ENCODE measurements at places on chromosomes 7 and 10.

- no peak for DNase-seq
These were observed 445.6 kb downstream of the GFRA1 start for GRCh38 chr10:115827231-115828009.

DNA sequence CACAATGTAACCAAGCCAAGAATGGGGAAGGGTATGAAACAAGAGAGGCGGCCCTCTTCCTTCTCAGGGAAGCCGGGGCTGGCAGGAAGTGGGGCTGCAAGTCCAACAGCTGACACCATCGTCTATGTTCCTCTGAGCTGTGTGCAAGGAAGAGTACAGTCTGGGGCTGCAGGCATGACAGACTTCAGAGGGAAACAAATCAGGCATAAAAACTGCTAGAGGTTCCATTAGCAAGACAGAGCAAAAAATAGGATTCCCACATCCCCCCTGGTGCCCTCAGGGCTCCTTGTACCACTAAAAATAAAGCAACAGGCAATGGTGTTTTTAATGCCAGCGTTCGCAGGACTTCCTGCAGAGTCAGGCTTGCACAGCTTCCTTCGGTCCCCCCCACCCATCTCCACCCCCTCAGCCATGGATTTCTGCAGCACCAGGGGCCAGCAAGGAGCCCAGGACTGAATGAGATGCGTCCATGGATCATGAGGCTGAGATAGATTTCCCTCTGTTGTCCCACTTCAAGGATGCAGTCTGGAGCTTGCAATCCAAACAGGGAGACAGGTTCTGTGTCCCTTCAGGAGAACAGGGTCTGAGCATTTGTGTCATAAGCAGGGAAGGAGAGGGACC, 34.6 kb downstream of the KCNMA1 start:
- DNase-seq, result no peak

- DNase-seq, result no peak
These were observed 114.8 kb downstream of the SDK1 start for GRCh38 chr7:3415861-3416312.

GRCh38 chr7:16982640-16983350, 101.0 kb upstream of the AGR3 start:
- peak; percentile 11 for DNase-seq

DNA sequence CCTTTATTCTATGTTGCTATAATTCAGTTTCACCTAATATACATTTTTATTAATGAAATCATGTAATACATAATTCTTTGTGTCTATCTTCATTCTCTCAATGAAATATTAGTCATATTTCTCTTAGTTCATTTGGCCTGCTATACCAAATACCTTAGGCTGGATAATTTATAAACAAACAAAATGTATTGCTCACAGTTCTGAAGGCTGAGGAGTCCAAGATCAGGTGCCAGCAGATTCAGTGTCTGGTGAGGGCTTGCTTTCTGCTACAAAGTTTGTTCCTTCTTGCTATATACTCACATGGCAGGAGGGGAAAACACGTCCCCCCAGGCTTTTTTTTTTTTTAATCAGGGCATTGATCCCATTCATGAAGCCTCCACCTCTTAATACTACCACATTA, 143.4 kb upstream of the GRB10 start:
- no peak for DNase-seq

DNA sequence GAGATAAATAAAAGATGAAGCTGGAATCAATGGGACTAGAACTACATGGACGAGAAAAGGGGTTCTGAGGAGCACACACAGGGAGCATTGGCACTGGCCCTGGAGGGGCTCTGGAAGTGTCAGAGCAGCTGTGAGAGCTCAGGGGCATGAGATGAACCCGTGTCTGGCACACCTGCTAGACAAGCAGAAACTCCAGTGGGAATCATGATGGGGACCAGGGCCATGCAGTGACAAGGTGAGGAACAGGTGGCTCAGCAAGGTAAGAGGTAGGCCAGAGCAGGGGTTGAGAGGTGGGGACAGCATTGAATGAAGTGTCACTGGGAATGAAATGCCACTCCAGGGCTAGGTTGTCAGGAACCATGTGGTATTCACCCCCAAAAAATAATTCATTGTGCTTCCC, 588.5 kb downstream of the GRID1 start:
- no peak for DNase-seq

DNA sequence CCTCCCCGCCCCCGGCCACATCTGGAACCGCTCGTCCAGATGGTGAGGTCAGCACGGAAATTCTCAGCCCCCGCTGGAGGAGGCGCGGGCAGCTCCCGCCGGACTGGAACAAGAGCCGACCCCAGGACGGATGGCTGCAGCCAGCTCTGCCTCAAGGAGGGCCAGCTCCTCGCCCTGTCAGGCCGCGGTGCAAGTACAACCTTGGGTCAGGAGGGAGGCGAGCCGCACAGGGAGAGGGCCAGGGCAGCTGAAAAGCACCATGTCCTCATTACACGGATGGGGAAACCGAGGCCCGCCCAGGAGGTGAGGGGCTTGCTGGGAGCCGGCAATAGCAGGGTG, 3.8 kb upstream of the GRIFIN start:
- DNase-seq, result no peak

GRCh38 chr7:36670585-36671431, 53.5 kb downstream of the AOAH start:
- peak; percentile 77 for DNase-seq

GRCh38 chr7:149254181-149254858, 7.7 kb upstream of the ZNF783 start:
- DNase-seq, result no peak

GRCh38 chr10:43263551-43264343, 3.1 kb downstream of the RASGEF1A start:
- no peak for DNase-seq

- no peak for DNase-seq
These were observed 215.6 kb downstream of the TAX1BP1 start for GRCh38 chr7:27955596-27955995.

DNA sequence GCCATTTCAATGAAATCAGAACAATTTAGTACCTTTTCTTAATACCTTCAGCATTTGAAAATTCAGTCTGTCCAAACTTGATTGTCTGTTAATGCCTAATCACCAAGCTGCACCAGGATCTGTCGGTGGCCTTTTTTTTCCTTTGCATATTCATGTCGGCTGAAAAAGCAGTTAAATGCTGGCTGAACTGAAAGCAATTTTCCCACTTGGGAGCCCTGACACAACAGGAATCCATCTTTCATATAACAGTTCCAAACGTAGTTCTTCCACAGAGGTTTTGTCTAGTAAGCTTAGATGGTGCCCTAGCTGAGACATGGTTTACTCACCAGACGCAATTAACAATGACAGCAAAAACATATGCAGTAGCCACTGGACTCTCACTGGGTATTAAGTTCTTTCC, 83.6 kb upstream of the CHCHD3 start:
- DNase-seq, result no peak

DNA sequence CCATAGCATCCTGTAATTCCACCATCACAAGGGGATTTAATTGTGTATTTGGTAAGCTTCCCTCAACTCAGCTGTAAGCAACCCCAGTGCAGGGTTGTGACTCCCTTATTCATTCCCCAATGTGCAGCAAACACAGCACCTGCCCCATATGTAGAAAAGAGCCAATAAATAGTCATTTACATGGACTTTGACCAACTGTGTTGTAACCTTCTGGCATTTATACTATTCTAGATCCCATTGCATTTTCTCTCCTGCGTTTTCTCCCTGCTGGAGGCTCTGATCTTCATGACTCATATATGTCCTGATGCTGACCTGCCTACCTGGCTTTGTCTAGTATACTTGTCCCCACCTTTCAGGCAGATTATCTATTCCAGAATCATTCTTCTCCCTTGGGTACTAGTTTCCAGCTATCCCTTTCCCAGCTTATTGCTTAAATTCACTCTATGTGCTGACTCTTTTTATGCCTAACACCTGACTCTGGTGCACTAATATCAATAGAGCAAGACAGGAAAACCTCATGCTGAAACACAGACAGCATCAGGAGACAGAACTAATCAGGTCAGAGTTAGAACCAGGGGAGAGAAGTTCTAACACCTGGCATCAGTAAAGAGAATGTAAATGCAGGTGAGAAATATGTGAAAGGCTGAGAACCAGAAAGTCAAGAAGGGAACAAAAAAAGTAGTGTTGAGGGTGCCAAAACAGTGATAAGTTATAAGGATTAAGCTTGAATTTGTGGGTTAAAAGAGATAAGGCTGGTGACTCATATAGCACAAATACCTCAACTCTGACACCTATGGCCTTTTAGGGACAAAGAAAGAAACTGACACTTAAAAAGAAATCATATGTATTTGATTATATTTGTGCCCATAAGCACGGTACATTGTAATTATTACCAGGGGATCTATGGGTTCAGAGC, 402.7 kb downstream of the IPMK start:
- DNase-seq, result no peak

- no peak for DNase-seq
These were observed 86.0 kb upstream of the NOBOX start for GRCh38 chr7:144489504-144489903.

GRCh38 chr10:28981007-28981406, 303.7 kb downstream of the BAMBI start:
- no peak for DNase-seq

- DNase-seq, result no peak
These were observed 323.0 kb upstream of the LRGUK start for GRCh38 chr7:133804127-133804526.

DNA sequence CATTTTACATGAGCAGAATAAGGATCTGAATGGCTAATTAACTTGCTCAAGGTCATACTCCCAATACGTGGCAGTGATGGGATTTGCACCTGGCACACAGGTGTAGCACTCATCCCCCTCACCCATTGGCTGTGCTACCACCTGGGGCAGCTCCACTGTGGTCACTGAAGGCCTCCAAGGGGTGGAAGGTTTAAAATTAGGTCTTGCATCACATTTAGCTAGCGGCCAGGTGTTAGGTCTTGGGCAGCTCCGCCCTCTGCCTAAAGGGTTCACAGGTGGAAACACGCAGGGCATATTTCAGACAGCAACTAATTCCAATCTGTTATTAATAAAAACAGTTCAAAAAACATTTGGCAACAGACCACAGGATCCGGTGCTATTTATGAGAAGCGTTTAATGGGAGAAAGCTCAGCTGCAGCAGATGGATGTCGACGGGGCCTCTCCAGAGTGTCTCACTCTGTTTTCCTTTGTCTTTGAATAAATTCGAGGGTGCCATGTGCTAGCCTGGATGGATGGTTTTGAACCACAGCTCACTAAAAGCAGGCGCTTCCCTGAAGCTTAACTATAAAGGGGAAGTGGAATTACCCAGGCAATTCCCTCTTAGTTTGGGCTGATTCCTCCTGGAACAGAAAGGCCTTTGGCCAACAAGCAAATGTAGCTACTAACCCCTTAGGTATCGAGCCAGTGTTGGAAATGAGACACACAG, 1017.6 kb downstream of the TYW1 start:
- DNase-seq, result no peak

DNA sequence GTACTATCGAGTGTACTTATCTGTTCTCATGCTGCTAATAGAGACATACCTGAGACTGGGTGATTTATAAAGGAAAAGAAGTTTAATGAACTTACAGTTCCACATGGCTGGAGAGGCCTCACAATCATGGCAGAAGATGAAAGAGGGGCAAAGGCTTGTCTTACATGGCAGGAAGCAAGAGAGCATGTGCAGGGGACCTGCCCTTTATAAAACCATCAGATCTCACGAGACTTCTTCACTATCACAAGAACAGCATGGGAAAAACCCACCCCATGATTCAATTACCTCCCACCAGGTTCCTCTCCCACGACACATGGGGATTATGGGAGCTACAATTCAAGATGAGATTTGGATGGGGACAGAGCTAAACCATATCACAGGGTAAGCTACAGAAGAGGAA, 4.5 kb downstream of the NDUFA5 start:
- DNase-seq, result no peak

DNA sequence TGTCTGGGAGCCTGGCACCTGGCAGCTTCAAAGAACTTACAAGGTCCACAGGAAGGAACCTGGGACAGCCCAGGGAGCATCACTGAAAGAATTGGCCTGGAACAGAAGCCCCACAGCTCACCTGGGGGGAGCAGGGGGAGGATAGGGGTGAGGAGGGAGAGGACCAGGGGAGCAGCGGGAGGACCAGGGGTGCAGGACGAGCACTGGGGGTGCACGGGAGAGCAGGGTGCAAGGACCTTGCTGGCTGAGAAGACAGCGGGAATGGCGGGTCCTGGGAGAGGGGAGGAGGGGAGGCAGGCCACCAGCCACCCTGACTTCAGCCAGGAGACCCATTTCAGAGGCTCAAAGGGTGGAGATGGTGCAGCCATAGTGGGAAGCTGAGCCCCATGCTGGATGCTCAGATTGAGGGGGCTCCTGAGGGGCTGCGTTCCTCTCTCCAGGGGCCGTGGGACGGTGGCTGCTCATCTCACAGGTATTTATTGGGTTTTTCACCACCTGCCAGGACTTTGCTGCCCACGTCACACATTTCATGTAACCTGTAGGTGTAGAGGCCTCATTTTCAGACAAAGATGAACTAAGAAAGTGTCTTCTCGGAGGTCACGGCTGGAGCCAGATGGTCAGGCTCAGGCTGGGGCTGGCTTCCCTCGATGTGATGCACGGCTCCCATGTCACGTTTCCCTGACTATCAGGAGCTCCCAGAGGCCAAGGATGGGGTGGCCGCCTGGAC, 110.1 kb downstream of the WDR37 start:
- DNase-seq, result no peak

- no peak for DNase-seq
These were observed 190.9 kb downstream of the BMPER start for GRCh38 chr7:34096198-34096651.

DNA sequence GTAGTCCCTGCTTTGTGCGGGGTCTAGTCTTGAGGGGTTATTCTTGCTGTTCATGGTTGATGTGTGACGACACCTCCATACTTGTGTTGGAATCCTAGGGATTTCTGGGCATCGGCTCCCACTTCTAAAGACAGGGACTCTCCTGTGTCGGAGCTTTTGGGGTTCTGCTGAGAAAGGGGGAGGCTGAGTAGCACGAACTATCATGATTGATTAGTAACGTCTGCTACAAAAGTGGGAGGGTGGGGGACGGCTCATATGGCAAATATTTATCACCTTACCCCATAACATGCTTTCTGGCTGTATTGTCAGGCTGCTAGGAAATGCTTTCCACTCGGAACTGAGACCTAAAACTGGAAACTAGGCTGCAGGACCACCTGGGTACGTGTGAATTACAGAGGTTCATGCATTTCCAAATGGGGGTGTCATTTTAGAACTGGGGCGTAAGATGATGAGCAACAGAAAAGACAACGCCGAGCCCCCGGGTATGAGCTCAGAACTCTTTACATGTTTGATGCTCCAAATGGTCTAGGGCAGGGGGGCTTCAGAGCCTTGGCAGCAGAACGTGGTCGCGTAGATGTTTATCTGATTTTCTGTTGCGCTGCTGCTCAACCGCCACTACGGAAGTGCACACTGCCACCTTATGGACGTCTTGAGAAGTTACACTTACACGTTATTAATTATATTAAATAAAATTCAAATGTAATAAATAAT, 15.1 kb upstream of the NME8 start:
- DNase-seq, result peak; percentile 31

DNA sequence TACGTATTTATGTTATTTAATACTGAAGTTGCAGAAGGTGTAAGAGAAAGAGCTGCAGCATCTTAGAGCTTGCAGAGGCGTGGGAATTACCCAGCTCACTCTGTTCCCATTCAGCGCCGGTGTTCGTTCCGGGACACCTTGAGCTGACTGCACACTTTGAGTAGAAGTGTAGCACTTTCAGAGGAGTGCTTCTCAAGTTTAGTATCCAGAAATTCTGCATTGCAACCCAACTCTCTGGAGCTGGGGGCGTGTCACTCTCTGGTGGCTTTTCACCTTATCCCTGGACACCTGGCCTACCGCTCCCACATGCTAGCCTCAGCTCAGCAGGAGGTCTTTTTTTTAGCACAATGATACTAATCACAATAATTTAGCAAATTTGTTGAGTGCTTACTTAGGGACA, 66.4 kb upstream of the SHH start:
- no peak for DNase-seq

- DNase-seq, result no peak
These were observed 2.7 kb upstream of the CPVL start for GRCh38 chr7:29149036-29149435.

- DNase-seq, result no peak
These were observed 313.3 kb downstream of the ACTR3B start for GRCh38 chr7:153072806-153073205.

Measured in activated CD4-positive, alpha-beta T cell treated with anti-CD3 and anti-CD28 coated beads, Interleukin-2, amount 50 U/mL, for 48 hours (primary cell).